ENCODE measurements at places on chromosomes 16 and 17.

DNA sequence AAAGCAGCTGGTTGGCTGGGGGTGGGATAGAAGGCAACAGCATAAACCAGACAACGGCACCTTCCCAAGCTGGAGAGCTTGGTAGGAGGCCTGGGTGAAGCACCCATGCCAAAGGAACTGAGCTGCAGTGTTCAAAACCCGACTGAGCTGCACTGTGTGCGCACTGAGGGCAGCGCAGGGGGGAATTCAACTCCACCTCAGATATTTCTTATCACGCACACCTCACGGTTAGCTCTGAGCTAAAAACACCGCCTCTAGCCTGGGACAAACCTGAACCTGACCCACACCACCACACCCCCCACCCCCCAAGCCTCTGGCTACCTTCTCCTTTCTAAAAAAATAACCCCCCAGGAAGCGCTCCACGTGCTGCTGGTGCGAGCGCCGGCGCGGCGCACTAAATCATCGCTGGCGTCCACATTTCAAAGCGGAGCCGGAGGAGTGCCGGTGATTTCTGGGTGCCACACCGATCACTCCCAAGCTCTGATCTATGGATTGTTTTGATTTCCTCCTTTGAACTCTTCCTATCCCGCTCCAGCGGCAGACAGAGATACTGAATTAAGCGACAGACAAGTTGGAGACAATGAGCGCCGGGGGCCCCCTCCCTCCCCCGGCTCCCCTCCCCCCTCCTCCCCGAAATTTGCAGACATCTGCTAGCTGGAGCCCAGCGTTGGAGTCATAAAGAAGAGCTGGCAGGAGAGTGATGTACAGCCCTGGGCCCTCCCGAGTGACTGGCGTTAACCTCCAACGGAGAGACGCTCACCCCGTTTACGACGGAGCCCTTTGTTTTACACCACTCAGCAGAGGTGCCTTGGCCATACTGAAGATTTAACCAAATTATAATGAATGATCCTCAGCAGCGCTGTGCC lies 85.0 kb downstream of the NOG start:
- no peak for DNase-seq

- DNase-seq, result no peak
These were observed 37.2 kb upstream of the PIK3R6 start for GRCh38 chr17:8904686-8905085.

GRCh38 chr17:64186171-64187092 lies 56.5 kb upstream of the ERN1 start:
- no peak for DNase-seq

DNA sequence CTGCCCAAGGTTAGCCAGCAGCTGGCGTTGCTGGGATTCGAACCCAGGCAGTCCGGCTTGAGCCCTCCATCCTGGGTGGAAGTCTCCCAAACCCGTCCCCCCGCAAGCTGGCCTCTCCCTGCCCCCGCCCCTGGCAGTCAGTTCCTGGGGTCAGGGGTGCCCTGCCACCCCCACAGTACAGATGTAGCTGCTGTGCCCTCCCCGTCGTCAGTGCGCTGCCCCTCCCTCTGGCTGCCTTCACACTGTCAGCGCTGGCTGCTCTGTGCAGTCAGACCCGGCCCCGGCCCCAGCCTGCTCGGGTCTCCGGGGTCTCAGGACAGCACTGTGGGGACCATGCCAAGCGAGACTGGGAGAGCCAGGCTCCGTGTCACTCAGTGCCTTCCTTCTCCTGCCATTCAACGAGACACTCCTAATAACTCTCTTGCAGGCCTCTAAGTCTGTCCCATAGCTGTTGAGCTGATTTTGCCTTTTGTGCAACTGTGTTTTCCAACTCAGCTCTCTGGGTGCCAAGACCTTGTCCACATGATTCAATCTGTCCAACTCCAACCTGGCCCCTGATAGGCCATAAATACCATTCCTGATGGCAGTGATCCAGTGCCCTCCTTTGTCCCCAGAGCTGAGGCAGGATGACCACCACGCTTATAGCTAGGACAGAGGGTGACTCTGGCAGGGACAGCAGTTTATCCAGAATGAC lies 55.5 kb upstream of the IL34 start:
- no peak for DNase-seq

DNA sequence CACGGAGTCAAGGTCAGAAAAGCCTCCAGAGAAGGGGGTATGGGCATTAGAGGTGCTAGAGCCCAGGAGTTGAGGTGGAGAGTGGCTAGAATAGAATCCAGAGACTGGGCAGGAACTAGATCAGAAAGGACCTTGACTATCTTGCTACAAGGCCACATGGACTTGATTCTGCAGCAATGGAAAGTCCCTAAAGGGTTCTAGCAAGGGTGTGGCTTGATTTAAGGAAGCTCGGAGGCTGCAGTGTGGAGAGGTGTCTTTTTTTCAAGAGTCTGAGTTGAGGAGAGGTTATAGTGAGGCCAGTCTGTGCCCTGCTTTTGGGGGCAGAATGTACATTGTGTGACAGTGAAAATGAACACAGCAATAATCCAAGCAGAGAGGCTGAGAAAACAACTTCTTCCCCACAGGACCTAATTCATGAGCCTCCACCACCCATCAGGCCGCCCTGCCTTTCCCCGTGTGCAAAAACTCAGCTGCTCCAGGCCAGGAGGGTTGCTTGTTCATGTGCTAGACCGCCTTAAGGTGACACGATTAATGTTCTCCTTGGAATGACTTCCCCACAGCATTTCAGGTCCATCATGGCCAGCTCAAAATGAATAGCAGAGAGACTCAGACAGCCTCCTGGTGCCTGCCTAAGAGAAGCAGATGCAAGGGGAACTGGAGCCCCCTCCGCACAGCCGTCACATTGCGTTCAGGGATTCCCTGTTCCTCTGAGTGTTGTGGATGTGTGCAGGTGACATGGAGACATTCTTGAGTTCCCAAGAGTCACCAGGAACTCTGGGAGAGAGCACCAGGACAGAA lies 8.7 kb upstream of the BEAN1 start:
- DNase-seq, result no peak

Data from stimulated activated CD8-positive, alpha-beta memory T cell treated with anti-CD3 and anti-CD28 coated beads, Interleukin-15, amount 100 ng/mL, for 48 hours (primary cell).